ENCODE measurements at places on chromosomes 6 and 20. TPM values are rescaled to one million over a fixed set of nuclear protein-coding genes. Genes with fewer than 3 reads are reported as not detected.

HLA-DPA1 gene
- total RNA-seq, result 25.4 TPM

OVOL2 gene
- total RNA-seq, result 3.9 TPM

ARFGEF3 gene
- 9.6 TPM for total RNA-seq

HLA-DPB1 gene
- 16.4 TPM for total RNA-seq

ENPP3 gene
- 2.4 TPM for total RNA-seq

PRR18 gene
- total RNA-seq, result not detected

Data from urinary bladder (tissue), 4 donors.